ENCODE measurements at places on chromosomes 7 and 10. TPM values are rescaled to one million over a fixed set of nuclear protein-coding genes. Genes with fewer than 3 reads are reported as not detected.

- no peak for DNase-seq
- H3K4me1 ChIP-seq = no peaks in the 10 kb centered on the region
- no peaks in the 10 kb centered on the region for H3K36me3 ChIP-seq
- no peaks in the 10 kb centered on the region for H3K27me3 ChIP-seq
Observed at GRCh38 chr10:36711361-36711760, 414.0 kb upstream of the ANKRD30A start.

- H3K4me1 ChIP-seq = no peaks in the 10 kb centered on the region
- no peak overlapping the region for H3K27ac ChIP-seq
- H3K4me3 ChIP-seq = no peak overlapping the region
- H3K36me3 ChIP-seq = no peaks in the 10 kb centered on the region
- H3K27me3 ChIP-seq = peaks cover 56% of the 10 kb centered on the region
Observed at GRCh38 chr10:102235598-102235920, 5.8 kb downstream of the PITX3 start.

- peak; percentile 88 for DNase-seq
- H3K27ac ChIP-seq = peak within 1 kb of the TSS; percentile 87
- H3K4me3 ChIP-seq = peak within 1 kb of the TSS; percentile 80
- peaks cover 6% of the 10 kb centered on the region for H3K27me3 ChIP-seq
- peaks cover 31% of the 10 kb centered on the region for H3K4me1 ChIP-seq
Observed at GRCh38 chr10:119650692-119651513, at the start of gene BAG3. TSS of gene BAG3 (plus strand) at chr10:119651380. CDS start at chr10:119651676, 296 bp downstream.

DNA sequence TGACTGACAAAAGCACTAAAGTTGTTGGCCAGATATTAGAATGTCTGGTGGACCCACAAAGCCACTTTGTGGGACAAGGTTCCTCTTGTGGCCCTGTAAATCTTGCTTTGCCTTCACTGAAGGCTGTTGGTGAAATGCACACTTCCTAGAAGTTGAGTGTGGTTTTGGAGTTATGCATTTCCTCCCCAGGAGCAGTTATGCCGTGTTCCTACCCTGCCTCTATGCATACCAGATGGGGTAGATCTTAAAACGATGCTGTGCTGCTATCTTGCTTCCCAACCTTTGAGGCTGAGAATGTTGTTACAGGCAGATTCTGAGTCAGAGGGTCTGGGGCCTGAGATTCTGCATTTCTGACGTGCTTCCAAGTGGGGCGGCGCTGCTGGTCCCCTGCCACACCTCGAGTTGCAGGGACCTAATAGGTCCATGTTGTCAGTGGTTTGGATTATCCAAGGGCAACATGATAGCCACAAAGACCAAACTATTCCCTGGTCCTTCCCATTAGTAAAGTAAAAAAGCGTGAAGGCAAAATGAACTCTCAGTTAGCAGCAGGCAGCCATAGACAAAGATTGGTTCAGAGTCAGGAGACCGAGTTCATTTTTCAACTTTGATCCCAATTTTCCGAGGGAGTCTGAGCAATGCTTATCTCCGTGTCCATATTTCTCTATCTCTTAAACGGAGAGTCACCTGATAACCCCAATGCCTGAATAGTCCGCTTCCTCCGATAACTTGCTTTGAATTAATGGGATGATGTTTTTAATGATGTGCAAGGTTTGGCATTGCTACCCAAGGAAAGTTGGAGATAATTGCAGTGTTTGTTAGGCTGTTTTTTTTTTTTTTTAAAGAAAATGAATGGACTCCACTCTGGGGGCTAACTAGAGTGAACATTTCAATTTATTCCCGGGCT is 55.8 kb downstream of the CDHR3 start:
- peaks cover 20% of the 10 kb centered on the region for H3K4me1 ChIP-seq
- no peak overlapping the region for H3K27ac ChIP-seq
- H3K4me3 ChIP-seq = no peak overlapping the region
- H3K27me3 ChIP-seq = peaks cover 33% of the 10 kb centered on the region
- no peaks in the 10 kb centered on the region for H3K36me3 ChIP-seq

The TSPAN14 gene
- 56.5 TPM for total RNA-seq

GRCh38 chr7:139902436-139903102 is 73.5 kb downstream of the TBXAS1 start:
- H3K27me3 ChIP-seq = no peaks in the 10 kb centered on the region
- H3K4me3 ChIP-seq = no peak overlapping the region
- DNase-seq = no peak
- peak overlapping the region; percentile 32 for H3K27ac ChIP-seq

DNA sequence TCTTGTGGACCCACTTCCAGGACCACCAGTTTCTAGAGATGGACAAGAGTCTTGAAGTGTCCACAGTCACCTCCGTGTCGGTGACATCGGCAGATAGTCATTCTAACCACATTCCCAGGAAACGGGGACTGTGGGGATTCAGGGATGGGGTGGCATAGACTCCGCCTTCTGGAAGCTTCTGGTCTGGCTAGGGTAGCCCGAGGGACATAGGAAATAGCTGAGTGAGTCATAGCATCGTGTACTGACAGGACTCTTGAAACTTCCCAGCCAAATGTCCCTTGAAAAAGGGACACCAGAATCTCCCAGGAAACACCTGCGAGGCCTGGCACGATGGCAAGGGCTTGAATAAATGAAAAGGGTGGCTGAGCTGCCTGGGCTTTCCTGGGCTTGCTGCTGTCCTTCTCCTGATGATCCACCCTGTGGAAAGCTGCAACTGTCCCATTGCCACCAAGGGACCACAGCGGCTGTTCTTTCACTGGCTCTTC is 84.1 kb upstream of the LRRC4 start:
- H3K27ac ChIP-seq = no peak overlapping the region
- H3K4me1 ChIP-seq = peaks cover 7% of the 10 kb centered on the region
- H3K36me3 ChIP-seq = no peaks in the 10 kb centered on the region
- no peak for DNase-seq

All from natural killer cell treated with Interleukin-12 subunit alpha and Interleukin-12 subunit beta and Interleukin-15 and Interleukin-18, amount 100 ng/mL, for 72 hours (primary cell).